ENCODE measurements at places on chromosomes 2 and 18. TPM values are rescaled to one million over a fixed set of nuclear protein-coding genes. Genes with fewer than 3 reads are reported as not detected.

DNA sequence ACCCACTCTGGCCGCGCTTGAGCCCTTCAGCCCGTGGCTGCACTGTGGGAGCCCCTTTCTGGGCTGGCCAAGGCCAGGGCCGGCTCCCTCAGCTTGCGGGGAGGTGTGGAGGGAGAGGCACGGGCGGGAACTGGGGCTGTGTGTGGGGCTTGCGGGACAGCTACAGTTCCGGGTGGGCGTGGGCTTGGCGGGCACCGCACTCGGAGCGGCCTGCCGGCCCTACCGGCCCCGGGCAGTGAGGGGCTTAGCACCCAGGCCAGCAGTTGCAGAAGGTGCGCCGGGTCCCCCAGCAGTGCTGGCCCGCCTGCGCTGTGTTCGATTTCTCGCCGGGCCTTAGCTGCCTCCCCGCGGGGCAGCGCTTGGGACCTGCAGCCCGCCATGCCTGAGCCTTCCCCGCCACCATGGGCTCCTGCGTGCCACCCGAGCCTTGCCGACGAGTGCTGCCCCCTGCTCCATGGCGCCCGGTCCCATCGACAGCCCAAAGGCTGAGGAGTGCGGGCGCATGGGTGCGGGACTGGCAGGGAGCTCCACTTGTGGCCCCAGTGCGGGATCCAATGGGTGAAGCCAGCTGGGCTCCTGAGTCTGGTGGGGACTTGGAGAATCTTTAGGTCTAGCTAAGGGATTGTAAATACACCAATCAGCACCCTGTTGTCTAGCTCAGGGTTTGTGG, 173.7 kb upstream of the FIGN start:
- no peak for DNase-seq

- no peak for DNase-seq
These were observed 562.2 kb upstream of the VWC2L start for GRCh38 chr2:213848631-213849030.

DNA sequence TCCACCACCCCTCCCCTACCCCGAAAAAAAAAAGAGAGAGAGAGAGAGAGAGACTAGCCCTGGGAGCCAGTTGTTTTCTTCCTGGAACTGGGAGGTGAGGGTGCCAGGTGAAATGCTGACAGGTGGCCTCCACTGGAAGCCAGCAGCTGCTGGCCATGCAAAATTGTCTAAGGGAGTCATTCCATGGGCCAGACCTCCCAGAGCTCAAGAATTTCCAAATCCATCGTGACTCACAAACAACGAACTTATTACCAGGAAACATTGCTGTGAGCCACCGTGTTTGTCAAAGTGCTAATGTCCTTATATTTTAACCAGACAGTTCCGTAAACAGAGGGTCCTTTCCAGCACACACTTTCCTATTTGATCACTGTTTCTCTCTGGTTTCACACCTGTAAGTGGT, 68.5 kb upstream of the PID1 start:
- DNase-seq = no peak

GRCh38 chr18:76490670-76491472, 4.2 kb downstream of the ZNF516 start:
- DNase-seq = no peak

DNA sequence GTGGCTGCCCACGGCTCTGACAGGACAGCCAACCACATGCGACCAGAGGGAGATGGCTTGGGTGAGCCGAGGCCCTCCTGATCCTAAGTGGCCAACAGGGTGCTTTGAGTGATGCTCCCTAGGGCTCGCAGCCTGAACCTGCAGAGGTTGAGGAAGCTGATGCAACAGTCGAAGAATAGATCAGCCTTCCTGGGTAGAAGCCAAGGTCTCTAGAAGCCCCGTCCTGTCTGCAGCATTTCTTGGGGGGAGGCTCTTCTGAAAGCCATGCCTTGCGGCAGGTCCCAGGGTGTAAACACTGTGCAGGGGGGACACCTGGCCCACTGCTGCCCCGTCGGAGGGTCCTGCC, 136.4 kb downstream of the HDAC4 start:
- DNase-seq = no peak

The SPP2 gene
- total RNA-seq = not detected

The TLX2 gene
- not detected for total RNA-seq

- DNase-seq = no peak
These were observed 90.4 kb downstream of the FTCDNL1 start for GRCh38 chr2:199760574-199760973.

DNA sequence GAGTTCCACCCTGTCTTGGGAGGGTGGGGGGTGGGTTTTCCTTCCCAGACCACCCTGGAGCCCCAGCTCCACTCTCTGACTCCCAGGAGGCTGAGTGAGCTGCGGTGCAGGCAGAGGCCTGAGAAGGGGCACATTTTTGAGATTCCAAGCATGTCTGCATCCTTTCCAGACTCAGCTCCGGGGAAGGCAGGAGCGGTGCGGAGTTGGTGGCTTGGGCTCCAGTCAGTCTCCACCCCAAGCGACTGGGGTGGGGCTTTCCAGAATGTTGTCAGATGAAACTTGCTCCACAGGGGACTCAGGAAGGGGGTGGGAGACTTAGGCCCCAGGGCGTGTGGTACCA, 44.2 kb upstream of the HS6ST1 start:
- no peak for DNase-seq

- no peak for DNase-seq
These were observed 10.2 kb downstream of the PROKR1 start for GRCh38 chr2:68653538-68653982.

GRCh38 chr18:11908182-11909060, at the start of gene MPPE1:
MPPE1 (minus strand) TSS chr18:11908317; CDS start chr18:11897264, 11,053 bp downstream.
- peak; percentile 90 for DNase-seq

The EGR4 gene
- not detected for total RNA-seq

DNA sequence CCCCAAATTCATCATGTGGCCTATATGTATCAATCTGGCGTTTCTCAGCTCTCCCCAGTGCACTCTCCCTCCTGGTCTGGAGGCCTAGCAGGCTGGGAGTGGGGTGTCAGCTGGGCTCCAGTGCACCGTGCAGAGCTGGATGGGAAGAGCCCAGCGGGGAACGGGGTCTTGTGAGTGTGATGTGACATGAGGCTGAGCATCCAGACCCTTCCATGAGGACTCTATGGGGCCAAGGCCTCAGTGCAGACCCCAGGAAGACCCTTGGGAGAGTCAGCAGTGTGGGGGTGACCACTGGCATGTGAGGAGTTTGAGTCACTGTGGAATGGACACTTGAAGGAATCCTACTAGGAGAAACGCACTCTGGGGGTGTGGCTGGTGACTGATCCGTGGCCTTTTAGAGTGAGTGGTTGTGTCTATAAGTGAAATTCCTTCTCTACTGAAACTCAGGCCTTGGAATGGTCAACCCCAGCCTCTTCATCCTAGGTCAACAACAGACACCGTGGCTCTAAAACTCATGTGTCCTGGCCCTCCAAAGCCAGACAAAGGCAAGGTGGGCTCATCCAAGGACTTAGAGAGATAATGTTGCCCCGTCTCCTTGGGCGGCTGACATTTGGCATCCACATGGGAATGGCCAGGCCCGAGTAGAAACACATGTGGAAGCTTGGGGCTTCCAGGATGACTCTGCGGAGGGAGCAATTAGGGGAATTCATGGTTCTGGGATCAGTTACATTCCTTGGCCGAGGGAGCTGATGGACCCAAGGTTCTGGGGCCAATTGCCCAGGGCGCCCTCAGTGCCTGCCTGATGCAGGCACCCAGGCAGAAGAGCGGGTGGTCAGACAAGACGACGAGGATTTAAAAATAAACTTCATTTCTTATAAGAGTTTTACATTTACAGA, 156.0 kb upstream of the TWIST2 start:
- no peak for DNase-seq

- no peak for DNase-seq
These were observed 84.9 kb upstream of the TGFA start for GRCh38 chr2:70638561-70638960.

GRCh38 chr2:157312866-157313486, 12.6 kb downstream of the ERMN start:
- no peak for DNase-seq

GRCh38 chr2:186427970-186428369, 58.1 kb upstream of the ZC3H15 start:
- DNase-seq = no peak

The HRH4 gene
- total RNA-seq = not detected

DNA sequence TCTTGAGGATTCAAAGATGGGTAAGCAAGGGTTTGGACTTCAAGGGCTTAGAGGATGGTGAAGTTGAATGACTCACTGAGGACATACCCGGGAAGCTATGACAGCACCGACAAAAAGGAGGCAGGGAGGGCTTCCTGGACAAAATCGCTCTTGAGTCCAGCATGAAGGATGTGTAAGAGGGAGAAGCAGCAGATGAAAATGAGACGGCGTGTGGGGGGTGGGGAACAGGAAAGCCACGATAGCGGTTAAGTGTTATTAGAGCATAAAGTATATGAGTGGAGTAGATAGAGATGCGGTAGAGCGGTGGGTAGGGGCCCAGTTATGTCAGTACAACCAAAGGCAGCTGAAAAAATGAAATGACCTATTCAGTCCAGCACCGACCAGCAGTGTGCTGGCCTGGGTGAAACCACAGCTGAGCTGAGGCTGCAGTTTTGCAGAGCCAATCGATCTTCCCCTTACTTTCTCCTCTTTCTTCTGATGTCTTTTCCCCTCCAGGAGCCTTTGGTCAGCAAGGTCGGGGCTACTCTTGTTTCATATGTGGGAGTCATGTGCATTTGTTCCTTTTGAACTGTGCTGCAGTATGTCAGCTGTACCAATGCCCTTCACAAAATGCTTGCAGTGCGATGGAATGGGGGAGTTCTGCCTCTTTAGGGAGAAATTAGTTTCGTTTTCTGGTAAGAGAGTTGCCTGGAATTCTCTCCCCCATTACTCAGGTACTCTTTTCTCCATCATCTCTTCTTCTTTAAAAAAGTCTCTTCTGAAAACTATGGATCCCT, 2.0 kb upstream of the THUMPD2 start:
- no peak for DNase-seq

The CPLX4 gene
- not detected for total RNA-seq

DNA sequence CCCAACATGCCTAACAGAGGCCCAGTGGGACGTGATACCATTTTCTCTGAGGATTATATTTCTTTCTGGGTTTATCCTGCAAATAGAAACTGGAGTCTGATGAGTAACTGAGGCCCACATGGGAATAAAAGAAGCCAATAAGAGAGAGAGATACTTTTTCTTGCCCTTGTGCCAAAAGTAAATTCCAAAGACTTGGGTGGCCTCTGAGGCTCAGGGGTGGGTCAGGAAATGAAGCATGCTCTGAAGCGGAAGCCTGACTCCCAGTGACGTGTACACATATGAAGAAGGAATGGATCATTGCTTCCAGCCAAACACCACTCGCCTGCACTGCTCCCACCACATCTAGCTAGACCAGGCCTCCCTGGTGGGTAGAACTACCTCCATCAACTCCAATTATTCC, 273.6 kb upstream of the NCKAP5 start:
- no peak for DNase-seq

- DNase-seq = no peak
These were observed 32.6 kb downstream of the CALCRL start for GRCh38 chr2:187415449-187415848.

GRCh38 chr2:191936882-191937405, 90.1 kb upstream of the CAVIN2 start:
- DNase-seq = no peak

The CYP27C1 gene
- 2.4 TPM for total RNA-seq

DNA sequence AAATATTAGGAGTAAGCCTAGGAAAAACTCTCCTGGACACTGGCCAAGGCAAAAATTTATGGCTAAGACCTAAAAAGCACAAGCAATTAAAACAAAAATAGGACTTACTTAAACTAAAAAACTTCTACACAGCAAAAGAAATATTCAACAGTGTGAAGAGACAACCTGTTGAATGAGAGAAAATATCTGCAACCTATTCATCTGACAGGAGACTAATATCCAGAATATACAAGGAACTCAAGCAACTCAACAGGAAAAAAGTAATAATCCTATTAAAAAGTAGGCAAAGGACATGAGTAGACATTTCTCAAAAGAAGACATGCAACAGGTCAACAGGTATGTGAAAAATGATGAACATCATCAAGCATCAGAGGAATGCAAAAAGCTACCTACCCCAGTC, 431.1 kb downstream of the ZEB2 start:
- no peak for DNase-seq

DNA sequence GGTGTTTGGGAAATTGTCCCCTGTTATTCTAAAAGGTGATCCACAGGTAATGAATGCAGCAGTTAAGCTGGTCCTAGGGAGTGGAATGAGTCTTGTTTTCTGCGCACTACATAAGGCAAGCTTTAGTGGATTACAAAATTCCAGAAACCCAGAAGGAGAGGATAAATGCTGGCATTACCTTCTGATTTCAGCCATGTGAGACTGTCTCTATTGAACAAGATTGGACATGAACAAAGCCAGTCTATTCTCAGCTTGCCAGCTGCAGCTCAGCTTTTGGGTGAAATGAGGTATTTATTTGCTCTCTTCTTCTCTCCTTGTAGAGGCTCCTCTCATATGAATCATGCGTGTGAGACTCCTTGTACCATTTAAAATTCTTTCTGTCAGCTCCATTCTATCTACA, 944.9 kb downstream of the CNTNAP5 start:
- DNase-seq = no peak

GRCh38 chr18:35158728-35159450, 81.9 kb upstream of the ZNF397 start:
- no peak for DNase-seq

The SERPINB5 gene
- under 0.01 TPM for total RNA-seq

DNA sequence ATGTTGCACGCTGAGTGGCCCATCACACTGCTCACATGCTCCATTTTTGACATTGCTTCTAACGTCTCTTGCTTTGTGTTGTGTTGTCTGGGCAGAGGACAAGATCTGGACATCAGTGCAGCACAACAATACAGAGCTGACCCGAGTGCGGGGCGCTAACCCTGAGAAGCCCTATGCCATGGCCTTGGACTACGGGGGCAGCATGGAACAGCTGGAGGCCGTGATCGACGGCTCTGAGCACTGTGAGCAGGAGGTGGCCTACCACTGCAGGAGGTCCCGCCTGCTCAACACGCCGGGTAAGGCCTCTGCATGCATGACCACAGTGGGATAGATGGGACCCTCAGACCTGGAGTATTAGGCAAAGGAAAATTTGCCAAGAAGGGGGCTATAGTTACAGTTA, 622.6 kb downstream of the CNTNAP5 start:
- DNase-seq = no peak

The SDC1 gene
- total RNA-seq = 9.8 TPM

DNA sequence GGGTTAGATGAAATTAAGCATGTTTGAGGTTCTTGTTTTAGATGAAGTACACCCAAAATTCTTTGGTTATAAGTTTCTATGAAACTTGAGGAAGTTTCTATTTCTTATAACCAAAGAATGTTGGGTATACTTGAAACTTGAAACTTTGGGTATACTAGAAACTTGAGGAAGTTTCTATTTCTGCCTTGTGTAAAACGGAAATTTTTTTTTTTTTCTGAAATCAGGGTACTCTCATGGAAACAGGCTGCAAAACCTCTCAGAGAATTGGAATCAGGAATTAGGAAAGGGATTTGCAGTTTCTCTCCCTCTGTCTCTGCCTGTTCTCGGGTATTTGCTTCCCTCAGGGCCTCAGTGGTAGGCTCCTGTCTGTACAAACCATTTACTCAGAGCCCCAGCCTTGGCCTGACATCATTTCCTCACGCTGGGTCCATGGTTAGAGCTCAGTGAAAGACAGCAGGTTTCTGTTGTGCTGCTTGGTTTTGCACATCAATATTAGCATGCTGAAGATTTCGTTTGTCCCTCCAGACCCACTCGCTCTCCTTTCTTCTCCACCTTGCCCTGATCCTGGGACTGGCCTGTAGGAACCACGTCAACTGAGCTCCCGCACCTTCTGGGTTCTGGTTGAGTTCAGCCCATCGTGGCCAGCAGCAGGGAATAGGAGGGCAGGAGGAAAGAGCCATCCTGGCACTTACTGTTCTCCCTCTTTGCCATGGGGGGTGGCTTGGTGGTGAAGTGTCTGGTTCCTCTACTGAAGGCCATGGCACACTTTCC, 106.4 kb downstream of the POLR1A start:
- no peak for DNase-seq

The CABYR gene
- total RNA-seq = 24.1 TPM

- DNase-seq = no peak
These were observed 8.6 kb upstream of the COBLL1 start for GRCh38 chr2:164850235-164850634.

Measured in frontal cortex (tissue), 4 donors.